ENCODE measurements at places on chromosomes 1 and 21. TPM values are rescaled to one million over a fixed set of nuclear protein-coding genes. Genes with fewer than 3 reads are reported as not detected.
A peak's percentile ranks its signal among the peaks of the same experiment; 100 is the strongest.

DNA sequence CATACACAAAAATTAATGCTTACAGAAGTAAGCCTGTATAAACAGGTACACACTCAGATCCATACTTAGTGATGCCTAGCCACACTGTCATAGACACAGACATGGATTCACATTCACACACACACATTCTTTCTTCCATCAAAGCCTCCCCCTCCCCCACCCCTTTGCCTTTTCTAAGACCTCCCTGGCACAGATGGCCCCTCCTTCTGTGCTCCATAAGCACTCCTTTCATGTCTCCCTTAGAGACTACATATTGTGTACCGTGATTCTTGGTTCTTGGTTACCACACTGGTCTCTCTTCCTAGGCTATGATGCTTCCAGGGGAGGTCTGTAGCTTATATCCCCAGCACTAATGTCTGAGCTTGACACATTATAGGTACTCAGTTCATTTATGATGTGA is 2.0 kb upstream of the NHLH2 start:
- no peak for DNase-seq

The SLC9A1 gene
- 19.0 TPM for total RNA-seq

- DNase-seq = no peak
Measured at GRCh38 chr1:197178998-197179397, 32.5 kb upstream of the ASPM start.

- DNase-seq = no peak
Measured at GRCh38 chr1:207753611-207754010, 1.8 kb downstream of the CD46 start.

DNA sequence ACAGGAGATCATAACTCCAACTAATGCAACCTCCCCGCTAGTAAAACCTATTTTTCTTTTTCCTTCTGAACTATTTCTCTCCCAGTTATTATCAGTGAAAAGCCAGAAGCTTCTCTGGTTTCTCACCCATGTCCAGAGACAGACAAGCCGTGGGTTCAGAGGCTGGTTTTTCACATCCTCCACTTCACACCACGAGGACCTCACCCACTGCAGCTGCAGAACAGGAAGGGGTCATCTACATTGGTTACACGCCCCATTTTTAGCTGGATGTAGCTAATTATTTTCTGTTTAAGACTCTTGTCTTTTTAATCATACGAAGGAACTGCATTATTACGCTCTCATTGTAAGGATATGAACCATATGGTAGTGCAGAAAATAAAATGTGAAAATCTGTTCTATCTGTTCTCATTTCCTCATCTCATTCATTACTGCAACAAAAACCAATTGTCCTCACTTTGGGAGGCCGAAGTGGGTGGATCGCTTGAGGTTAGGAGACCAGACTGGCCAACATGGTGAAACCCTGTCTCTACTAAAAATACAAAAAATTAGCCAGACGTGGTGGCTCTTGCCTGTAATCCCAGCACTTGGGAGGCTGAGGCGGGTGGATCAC is 39.1 kb upstream of the CLDN14 start:
- no peak for DNase-seq

The ANGPTL3 gene
- not detected for total RNA-seq

GRCh38 chr21:31667639-31668038 is 8.1 kb downstream of the SOD1 start:
- DNase-seq = no peak

The S100A3 gene
- total RNA-seq = 8.3 TPM

DNA sequence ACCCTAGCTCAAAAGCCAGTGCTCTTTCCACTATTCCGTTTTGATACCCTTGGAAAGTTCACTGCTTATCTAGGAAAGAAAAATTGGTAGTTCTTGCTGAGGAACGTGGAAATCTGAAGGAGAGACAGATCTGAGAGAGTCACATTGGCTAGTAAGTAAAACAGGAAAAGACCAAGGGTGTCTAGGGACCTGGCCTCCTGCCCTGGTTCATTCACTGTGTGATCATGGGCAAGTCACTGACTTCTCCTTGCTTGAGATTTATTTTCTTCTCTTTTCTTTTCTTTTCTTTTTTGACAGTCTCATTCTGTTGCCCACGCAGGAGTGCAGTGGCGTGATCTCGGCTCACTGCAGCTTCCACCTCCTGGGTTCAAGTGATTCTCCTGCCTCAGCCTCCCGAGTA is 90.8 kb downstream of the NFIA start:
- peak; percentile 82 for DNase-seq

The OR2G6 gene
- not detected for total RNA-seq

DNA sequence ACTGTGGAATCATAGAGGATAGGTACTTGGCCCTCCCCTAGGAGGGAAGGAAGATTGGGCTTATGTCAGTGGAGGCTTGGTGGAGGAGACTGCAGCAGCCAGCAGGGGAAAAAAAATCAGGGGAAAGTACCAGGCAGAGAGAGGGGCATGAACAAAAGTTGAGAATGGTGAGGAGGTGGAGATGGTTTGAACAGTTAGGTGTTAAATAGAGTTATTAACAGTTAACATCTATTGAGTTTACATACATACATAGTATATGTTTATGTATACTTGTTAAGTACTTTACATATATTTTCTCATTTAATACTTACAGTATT is 136.5 kb upstream of the HNRNPU start:
- no peak for DNase-seq

The YOD1 gene
- 7.0 TPM for total RNA-seq

DNA sequence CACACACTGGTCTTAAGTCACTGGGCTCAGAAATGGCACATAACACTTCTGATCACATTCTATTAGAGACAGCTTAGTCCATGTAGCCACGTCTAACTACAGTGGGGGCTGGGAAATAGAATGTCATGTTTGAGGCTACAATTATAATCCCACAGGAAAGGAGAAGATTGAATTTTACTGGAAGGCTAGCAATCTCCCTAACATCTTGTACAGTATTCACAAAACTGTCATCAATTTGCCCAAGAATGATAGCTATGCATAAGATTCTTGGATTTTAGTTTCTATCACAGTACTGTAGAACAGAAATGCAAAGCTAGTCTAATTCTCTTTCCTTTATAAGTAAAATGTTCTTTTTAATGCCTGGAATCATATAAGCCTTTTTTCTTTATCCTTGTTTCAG is 12.7 kb upstream of the ZMYM6 start:
- DNase-seq = no peak

The ESRRG gene
- 0.09 TPM for total RNA-seq

The SLC45A1 gene
- 5.6 TPM for total RNA-seq

DNA sequence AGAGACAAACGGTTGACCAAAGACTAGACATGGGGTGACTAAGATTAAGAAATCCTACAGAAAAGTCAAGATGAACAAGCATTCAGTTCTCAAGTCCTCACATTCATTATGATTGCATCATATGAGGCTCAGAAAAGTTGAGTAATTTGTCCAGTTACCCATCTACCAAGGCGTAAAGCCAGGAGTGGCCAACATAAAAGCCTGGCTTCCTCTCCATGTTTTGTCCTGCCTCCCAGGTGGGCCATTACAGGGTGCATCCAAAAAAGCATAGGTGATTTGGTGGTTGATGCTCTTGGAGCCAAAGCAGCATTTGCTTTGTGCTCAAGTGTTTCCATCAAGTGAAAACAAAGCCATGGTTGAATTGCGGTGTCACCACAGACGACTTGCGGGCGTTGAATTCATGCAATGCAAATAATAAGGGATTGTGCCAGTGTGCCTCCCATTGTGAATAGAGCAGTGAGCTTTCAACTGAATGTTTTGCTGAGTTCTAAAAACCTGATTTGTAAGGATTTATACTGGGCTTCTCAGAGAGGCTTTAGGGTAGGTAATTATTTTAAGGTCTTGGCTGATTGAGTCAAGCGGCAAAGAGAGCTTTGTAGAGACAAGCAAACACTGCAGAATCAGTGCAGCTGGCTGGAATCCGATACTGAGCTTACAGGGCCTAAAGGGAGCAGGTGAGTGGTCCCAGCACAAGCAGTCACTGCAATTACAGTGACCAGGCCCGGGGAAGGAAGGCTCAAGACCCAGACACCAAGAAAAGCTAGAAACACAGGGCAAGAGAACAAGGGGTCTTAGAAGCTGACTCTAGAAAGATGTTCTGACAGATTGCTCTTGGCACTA is 54.1 kb downstream of the KCNJ15 start:
- DNase-seq = no peak

The TSPAN2 gene
- total RNA-seq = 43.9 TPM

DNA sequence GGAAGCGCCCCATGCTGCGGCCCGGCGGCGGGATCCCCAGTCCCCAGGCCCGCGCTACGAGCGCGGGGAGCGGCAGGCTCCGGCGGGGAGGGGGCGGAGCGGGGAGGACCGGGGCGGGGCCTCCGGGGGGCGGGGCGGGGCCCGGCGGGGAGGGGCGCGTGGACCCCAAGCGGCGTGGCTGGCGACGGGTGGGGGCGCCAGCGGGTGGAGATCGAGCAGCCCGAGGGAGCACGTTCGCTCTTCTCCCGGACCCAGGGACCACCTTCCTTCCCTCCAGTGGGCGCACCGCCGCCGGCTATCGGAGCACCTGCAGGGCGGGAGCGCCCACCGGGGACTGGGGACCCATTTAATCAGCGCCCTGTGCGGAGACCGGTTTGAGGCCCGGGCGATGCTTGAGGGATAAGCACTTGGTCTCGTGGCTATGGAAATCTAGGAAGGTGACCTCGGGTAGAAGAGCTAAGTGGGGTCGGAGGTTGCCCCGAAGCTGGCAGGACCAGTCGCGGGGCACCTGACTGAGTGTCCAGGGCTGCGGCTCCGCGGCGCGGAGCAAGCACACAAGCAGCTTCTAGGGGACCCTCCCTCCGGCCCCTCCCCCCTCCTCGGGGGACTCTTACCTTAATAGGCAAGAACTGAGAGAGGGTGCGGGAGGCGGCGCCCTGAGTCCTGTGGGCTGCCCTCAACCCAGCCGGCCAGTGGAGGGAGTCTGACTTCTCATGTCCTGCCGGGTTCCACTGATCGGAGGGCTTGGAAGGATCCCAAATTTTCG is at the start of gene TSPAN2:
TSS of gene TSPAN2 (minus strand) at position 84 of the 766 bp plus-strand sequence. CDS start at position 13, 71 bp downstream.
- DNase-seq = peak; percentile 93

- peak; percentile 95 for DNase-seq
Measured at GRCh38 chr1:151992303-151993083, 1.2 kb downstream of the S100A10 start.

GRCh38 chr1:25554886-25555752 is 11.7 kb downstream of the LDLRAP1 start:
- DNase-seq = no peak

- peak; percentile 54 for DNase-seq
Measured at GRCh38 chr1:20355828-20356735, 65.4 kb downstream of the VWA5B1 start.

- no peak for DNase-seq
Measured at GRCh38 chr1:46812065-46812963, 13.5 kb downstream of the CYP4B1 start.

DNA sequence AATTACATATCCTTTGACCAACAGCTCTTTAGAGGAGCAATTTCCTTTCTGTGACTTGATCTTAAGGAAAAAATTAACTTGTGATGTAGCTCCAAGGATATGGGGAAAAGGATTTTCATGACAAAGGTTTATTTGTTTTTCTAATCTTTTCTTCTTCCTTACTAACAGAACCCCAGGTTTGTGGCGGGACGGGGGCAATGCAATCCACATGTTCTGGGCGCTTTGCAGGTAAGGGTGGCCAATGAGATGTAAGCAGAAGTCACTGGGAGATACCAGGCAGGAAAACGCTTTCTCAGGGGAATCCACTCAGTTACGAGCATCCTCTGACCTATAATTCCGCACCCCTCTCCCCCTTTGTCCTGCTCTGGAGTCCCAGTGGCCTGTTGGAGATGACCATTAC is 122.0 kb downstream of the MRPS6 start:
- no peak for DNase-seq

GRCh38 chr1:1980467-1981141 is 23.0 kb downstream of the CFAP74 start:
- no peak for DNase-seq

GRCh38 chr1:178725466-178726086 is 532 bp downstream of the RALGPS2 start:
- DNase-seq = no peak
